NCI-H1105 (cell line): ENCODE measurements at places on chromosomes 7 and 10.

DNA sequence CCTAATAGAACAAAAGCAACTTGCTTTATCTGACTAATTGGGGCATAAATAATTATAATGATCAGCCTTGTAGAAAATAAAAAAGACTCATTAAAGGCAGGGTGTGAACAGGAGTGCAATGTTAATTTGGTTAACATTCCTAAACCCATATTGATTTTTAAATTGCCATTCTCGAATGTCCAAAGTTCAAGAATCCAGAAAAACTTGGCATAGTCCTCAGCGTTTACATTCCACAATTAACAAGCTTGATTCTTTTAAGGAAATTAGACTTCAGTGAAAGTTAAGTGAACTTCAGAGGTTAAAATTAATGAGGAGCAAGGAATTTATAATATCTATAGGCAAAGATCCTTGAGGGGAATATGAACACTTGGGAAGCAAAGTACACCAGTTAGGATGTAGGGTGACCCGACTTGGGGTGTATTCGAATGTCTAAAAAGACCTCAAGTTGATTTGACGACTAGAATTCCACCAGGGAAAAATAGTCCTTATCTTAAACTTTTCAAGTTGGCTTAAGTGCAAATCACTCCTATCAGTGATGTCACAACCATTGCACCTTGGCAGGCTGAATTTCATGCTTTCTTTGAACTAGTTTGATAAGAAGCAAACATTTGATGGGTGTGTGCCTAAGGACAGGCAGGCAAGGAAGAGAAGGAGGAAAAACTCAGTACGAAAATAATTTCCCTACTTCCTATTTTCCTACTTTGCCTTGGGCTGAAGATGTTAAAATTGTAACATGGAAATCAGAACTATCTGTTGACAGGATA lies 830.4 kb upstream of the COBL start:
- no peak for DNase-seq

- DNase-seq, result no peak
Measured at GRCh38 chr7:129188892-129189660, 643 bp downstream of the SMO start.

DNA sequence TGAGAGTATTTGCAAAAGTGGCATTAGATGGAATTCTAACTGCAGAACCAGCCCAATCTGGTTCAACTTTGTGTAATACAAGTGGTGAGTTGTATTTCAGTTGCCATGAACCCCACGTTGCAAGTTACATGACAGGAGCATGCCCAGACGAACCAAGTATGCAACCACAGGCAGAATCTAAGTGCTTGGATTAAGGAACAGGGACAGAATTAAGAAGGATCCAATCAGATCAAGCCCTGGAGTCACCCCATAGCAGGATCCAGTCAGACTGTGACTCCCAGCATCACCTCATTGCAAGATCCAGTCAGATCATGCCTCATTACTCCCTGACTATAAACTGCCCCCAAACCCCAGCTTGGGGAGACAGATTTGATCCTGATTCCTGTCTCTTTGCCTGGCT lies 388.7 kb upstream of the NRP1 start:
- DNase-seq, result no peak

DNA sequence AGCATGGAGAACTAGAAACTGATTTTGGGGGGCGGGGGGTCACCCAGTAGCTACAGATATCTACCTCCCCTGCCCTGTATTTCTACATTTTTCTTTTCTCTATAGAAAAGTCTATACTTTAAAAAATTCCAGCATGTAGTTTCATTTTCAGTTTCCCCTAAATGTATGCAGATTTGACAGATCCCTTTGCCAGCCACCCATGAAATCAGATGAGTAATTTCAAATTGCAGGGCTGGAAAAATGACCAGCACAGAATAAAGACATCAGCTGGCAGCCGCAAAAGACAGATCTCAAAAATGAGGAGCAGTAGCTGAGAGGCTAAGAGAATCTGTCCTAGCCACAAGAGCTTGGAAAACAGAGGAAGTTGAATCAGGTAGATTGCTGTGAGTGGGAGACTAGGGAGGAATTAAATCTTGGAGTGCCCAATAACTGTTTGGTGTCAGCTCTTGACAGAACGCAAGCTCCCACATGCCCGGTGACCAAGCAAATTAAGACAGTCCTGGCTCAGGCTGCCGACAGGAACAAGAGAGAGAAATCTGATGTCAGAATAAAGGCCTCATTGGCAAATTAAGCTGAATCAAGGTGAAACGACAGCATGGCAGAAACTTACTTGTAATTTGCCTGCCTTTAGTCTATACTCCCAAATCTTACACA lies 24.5 kb downstream of the ADRB1 start:
- no peak for DNase-seq

- no peak for DNase-seq
Measured at GRCh38 chr10:16649757-16650156, 128.1 kb upstream of the C1QL3 start.

GRCh38 chr10:78332657-78333056 lies 299.0 kb downstream of the RPS24 start:
- DNase-seq, result no peak

DNA sequence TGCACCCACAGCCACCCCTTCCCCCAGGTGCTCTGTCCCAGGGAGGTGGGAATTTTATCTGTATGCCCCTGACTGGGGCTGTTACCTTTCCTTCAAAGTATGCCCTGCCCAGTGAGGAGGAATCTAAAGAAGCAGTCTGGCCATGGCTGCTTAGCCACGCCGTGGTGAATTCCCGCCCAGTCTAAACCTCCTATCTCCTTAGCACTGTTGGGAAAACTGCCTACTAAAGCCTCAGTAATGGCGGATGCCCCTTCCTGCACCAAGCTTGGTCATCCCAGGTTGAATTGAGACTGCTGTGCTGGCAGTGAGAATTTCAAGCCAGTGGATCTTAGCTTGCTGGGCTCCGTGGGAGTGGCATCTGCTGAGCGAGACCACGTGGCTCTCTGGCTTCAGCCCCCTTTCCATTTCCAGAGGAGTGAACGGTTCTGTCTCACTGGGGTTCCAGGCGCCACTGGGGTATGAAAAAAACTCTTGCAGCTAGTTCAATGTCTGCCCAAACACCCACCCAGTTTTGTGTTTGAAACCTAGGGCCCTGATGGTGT lies 87.2 kb downstream of the ABCC2 start:
- no peak for DNase-seq

DNA sequence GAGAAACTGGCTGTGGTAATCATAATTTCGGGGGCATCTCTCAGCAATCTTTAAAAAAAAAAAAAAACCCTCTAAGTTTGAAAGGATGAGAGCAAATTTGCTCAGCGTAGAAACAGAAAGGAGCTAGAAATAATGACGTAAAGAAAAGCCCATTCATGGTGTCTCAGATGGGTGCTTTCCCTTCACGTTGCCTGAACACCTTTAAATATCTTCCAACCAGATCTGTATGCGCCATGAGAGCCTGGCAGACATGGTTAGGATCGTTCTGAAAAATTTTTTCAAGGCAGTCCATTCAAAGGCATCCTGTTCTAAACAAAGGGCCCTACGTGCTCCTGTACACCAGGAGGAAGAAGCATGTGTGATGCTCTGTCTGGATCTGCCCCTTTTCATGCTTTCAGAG lies 141.2 kb upstream of the C1QL3 start:
- no peak for DNase-seq

DNA sequence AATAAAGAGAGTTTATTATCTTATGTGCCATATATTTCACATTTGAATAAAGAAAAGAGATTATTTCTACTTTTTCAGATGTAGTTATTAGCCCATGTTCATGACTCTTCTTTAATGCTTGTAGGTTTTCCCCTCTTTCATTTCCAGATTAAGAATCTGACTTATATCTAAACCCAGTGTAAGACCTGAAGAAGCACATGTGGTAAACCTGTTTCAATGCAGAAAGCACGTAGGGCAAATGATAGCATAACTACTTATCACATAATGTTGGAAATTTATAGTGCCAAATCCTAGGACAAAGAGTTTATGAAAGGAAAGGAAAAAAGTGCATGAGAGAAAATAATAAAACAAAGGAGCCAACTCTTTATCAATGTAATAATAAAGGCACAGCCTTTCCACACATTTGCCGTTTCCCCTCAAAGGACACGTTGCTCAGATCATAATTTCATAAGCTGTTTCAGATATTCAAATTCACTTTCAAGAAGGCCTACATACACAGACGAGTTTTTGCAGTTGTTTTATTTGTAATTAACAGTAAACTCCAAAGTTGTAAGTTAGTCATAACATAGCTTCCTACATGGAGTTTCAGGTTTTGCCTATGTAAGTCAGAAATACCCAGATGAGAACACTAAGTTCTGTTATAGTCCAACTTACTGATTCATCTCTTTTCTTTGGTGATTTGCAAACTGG lies 88.8 kb upstream of the MDFIC start:
- DNase-seq, result no peak

- DNase-seq, result no peak
Measured at GRCh38 chr7:97732565-97733275, 834 bp downstream of the TAC1 start.

GRCh38 chr7:81008901-81009300 lies 90.0 kb upstream of the SEMA3C start:
- no peak for DNase-seq

DNA sequence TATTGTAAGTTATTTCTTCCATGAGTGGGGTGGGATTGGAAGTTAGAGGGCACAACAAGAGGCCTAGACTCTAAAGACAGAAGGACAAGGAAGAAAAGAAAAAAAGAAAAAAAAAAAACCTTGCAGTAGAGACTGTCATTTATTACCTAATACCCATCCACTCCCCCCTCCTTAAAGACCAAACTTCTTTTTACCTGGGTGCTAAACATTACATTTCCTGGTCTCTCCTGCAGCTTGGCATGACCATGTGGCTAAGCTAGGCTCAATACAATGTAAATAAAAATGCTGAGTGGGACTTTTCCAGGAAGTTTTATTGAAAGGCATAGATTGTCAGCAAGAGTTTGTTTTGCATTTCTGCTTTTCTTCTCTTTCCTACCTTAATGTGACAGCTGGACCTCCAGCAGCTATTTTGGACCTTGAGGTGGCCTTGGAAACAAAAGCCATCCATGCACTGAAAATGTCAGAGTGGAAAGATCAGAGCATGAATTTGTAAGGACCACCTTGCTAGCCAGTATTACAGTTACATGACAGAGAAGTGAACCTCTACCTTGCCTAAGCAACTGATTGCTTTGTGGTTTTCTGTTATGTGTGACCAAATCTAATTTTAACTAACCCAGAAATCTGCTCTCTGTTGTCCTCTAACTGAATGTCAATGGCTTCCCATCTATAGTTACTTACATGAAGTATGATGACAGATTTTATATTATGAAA lies 81.3 kb upstream of the SFMBT2 start:
- DNase-seq, result no peak

- no peak for DNase-seq
Measured at GRCh38 chr7:155143381-155143780, 73.3 kb downstream of the HTR5A start.

DNA sequence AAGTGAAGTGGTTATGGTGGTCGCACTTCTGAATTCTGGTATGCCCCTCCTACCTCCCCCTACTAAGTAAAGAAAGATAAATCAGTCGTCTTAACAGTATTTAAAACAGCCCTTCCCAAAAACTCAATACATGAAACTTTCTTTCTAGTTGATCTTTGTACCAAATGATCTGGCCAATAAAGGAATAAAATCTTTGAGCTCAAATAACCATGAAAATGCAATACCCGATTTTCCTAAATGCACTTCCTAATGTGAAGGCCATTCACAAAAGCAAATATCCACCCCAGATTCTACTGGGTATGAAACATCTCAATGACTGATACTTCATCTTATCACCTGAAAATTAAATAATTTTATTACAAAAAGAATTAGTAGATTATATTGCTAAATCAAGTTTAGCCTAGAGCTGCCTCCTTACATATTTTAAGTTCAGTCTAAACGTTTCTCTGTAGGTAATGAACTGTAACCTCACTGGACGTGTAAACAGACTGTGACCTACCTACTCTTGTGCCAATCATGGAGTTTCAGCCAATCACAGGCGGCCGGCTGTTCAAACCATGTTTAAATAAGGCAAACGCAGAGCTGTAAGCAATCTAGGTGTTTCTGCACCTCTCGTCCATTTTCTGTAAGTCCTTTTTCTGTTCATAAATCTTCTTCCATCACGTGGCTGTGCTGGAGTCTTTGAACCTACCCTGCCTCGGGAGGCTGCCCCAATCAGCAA lies 146.9 kb upstream of the AKR1E2 start:
- no peak for DNase-seq

DNA sequence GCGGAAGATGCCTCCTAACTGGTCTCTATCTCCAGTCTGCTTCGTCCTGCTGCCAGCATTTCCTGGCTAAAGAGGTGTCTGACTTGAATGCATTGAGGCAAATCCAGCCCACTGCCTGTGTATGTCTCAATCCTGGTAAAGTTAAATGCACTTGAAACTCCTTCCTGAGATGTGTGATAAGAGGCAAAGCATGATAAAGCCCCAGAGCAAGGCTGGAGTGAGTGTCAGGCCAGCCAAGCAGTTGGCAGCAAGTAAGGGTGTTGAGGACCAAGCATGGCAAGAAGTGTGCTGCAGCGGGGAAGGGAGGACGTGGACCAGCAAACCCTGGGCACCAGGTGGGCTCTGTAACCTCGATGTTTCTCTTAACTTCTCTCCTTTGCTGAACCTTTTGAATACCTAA lies 29.1 kb downstream of the LRRC18 start:
- no peak for DNase-seq

- DNase-seq, result no peak
Measured at GRCh38 chr7:108613147-108613948, 43.7 kb downstream of the DNAJB9 start.

DNA sequence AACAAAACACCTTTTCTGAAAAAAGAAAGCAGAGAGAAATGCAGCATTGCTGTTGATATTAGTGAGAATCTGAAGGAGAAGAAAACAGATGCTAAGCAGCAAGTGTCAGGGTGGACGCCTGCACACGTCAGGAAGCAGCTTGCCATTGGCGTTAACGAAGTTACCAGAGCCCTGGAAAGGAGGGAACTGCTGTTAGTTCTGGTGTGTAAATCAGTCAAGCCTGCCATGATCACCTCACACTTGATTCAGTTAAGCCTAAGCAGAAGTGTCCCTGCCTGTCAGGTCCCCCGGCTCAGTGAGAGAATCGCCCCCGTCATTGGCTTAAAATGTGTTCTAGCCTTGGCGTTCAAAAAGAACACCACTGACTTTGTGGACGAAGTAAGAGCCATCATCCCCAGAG lies 6.4 kb downstream of the RPP38 start:
- no peak for DNase-seq

DNA sequence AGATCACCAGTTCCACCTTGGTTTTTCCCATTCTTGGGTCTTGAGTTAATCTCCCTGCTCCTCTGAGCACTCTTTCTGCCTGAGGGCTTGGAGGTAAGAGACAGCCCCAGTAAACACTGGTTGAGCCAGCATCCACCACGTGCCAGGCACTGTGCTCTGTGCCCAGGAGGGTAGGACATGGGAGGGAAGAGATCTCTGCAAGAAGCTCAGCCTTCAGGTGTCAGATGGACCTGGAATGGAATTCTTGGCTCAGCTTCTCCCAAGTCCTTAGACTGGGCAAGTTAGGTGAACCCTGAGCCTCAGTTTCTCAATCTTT lies 2.5 kb downstream of the ZYX start:
- no peak for DNase-seq

DNA sequence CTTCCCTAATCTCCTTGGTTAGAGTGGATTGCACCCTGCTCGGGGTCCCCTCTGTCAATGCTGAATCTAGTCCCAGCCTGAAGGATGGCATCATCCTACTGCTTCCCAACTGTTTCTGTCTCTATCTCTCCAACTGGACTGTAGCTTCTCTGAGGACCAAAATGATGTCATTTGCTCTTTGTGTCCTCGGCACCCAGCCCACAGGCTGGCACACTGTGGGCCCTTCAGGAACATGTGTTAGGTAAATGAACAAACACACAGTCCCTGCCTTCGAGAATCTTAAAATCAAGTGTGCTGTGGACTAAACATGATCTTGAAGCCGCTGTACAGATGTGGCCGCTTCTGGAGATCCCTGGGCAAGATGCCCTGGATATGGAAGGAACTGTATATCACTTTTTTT lies 5.0 kb upstream of the CDH23 start:
- no peak for DNase-seq

- no peak for DNase-seq
Measured at GRCh38 chr10:4685904-4686643, 139.9 kb upstream of the AKR1E2 start.
